ENCODE measurements at places on chromosomes 6 and 20.

- no peak for DNase-seq
Measured at GRCh38 chr6:137492289-137493217, 1.6 kb downstream of the OLIG3 start.

- no peak for DNase-seq
Measured at GRCh38 chr6:13278991-13279390, 49.3 kb downstream of the TBC1D7 start.

DNA sequence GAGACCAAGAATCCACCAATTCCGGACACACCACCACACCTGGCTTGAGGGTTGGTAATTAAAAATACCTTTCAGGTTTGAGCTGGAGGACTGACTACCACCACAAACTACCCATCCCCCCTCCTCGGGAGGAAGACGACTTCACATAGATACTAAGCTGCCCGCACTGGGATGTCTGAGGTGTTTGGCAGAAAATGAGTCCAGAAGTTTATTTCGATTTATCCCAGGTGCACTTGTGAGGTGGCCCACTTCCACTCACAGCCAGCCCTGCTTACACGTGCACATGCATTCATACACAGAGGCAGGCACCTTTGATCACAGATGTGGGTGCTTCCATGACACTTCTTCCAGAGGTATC lies 187.1 kb downstream of the ID4 start:
- no peak for DNase-seq

GRCh38 chr6:165556116-165556843 lies 106.8 kb downstream of the PDE10A start:
- no peak for DNase-seq

DNA sequence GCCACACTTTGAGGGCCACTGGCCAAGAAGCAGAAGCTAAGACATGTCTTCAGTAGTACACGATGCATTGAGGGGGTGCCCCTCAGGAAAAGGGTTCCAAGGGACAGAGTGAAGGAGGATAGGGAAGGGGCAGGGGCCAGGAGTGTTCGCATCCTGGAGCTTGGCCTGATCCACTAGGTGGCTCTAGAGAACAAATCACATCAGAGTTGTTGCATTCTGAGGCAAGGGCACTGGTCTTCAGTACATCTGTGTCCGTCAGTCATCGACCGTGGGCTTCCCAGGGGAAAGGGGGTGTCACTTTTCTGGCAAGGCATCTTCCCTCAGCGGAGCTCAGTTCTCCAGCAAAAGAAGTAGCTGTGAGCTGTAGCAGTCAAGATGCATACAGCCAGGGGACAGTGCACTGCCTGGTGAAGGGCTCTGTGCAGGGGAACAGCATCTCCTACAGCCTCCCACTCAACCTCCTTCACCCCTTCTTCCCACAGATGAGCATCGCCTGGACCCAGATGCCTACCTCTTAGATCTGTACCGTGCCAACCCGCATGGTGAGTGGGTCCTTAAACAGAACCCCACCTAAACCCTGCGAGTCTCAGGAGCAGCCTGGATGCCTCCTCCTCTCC lies 47.8 kb downstream of the ARHGAP40 start:
- no peak for DNase-seq

- no peak for DNase-seq
Measured at GRCh38 chr6:91611190-91611589, 1024.3 kb upstream of the MAP3K7 start.

GRCh38 chr6:157861814-157862213 lies 38.8 kb downstream of the SNX9 start:
- DNase-seq: no peak

- no peak for DNase-seq
Measured at GRCh38 chr20:50095476-50096078, 17.4 kb downstream of the UBE2V1 start.

GRCh38 chr6:33750244-33750991 lies 3.7 kb upstream of the IP6K3 start:
- DNase-seq: no peak

GRCh38 chr6:99603421-99604165 lies 3.0 kb upstream of the PRDM13 start:
- DNase-seq: no peak

DNA sequence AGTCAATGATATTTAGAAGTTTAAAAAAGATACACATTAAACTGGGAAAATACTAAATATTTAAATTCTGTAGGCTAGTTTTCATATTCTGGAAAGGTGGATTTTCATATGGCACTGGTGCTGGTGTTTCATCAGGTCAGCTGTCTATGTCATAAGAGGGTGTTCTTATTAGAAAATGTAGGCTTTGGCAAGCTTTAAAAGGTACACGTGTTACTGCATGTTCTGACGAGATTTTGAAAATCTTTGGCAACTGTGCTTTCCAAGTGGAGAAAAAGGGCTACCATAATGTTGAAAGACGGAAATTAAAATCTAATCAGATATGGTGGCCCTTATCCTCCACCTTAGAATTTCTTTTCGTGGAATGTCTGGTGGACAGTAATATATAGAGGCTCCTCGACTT lies 30.0 kb downstream of the SLC22A3 start:
- no peak for DNase-seq

DNA sequence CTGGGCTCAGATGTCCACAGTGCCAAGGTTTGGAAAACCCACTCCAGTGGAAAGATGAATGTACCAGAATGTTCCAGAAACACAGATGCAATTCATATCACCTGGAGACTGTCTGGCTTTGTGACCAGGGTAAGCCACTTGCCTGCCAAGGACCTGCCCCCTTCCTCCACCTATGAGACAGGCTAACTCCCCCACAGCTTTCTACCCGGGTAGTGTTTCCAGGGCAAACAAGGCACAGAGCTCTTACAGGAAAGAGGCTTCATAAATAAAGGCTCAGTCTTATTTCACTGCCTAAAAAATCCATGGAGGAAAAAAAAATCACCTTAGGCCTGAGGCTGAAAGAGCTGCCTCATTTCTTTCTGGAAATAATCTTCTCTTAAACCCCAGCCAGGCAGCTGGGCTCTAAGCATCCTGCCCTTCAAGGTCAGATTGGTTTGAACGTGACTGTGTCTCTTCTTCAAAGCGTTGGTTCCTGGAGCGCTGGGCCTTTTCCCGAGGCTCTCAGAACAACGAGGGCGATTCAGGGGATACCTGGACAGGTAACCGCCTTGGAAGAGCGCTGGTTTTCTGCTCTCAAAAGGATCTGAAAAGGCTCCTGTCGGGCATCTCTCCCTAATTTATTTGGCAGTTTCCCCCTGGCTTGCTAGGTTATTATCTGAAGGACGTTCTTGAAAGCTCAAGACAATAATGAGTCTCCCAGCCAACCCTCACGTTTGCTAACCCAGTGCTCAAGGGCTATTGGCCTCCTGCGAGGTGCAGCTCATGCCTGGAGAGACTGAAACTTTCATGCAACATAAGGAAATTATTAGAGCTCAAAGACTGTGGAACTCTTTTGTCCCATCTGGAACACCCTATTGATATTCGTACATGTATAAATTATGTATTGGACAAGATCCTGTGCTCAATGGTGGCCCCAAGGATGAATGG lies 199.2 kb upstream of the PMEPA1 start:
- no peak for DNase-seq

- no peak for DNase-seq
Measured at GRCh38 chr6:34170346-34170745, 24.5 kb upstream of the GRM4 start.

- DNase-seq: no peak
Measured at GRCh38 chr20:57580478-57581201, 19.7 kb downstream of the PCK1 start.

DNA sequence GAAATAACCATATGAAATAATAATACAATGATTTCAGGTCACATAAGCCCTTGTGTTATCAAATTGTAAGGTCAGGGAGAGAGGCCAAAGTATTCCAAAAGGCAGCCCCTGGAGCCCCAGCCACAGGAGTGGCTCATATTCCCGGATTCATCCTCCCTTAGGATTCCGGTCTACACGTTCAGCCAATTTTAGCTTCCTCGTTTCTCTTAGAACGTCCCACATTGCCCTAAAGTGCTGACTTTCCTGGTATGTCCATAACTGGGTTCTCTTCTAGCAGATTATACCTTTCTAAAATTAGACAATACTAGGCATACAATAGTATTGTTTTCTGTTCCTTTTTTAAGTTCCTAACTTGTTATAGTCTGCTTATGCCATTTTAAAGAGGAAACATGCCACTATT lies 192.7 kb upstream of the NOX3 start:
- DNase-seq: no peak

GRCh38 chr20:10357061-10357708 lies 76.8 kb downstream of the MKKS start:
- DNase-seq: no peak

DNA sequence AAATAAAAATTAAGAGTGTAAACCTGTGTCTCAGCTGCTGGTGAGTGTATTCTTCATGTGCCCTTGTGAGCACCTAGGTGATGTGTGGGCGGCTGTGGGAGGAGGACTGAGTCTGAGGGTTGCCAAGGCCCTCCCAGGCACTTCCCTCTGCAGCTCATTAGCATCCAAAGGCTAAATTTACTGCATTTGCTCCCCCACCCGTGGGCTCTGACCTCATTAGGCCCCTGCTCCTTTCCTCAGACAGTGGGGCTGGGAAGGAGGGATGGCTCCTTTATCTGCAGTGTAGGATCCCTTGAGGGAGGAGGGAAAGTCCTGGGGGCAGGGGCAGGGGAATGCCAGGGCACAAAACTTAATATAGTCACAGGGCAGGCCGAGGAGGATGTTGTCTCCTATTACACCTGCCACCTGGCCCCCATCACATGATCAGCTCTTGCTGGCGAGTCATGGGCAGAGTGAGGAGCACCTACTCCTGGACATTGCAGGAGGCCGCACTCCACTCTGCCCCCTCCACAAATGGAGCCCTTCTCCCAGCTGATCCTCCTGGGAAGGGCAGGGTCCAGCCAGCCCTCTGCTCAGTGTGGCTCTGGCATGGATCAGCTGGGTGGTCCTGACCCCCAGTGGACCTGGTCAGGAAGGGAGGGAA lies 133.2 kb downstream of the MRPL14 start:
- no peak for DNase-seq

- peak; percentile 22 for DNase-seq
Measured at GRCh38 chr6:28589234-28589956, 63.7 kb downstream of the GPX5 start.

- DNase-seq: no peak
Measured at GRCh38 chr6:161254464-161255253, 19.2 kb downstream of the AGPAT4 start.

DNA sequence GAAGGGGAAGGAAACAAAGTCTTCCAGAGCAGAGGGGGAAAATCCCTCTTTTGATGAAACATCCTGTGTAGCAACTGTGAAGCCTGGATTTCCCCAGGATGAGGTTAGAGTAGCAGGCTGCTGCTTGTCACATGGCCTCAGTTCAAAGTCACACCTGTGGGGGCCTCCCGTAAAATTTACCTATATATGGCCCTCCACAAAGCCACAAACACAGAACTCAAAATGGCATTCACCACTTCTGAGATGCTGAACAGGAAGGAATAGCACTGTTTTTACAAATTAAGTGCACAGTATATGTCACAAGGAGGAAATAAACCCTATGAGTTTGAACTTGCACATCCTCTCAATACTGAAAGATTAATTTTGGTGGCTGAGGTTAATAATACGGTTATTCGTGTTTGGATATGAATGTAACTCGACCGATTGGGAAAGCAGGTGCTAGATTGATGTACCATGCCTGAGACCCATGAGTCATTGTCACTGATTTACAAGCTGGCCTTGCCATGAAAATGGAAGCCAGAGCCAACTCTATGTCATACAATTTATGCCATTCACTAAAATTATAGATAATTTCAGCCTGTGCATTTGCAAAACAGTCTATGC lies 70.6 kb downstream of the SGK1 start:
- no peak for DNase-seq

- peak; percentile 24 for DNase-seq
Measured at GRCh38 chr6:158817728-158818580, 1.2 kb downstream of the EZR start.

DNA sequence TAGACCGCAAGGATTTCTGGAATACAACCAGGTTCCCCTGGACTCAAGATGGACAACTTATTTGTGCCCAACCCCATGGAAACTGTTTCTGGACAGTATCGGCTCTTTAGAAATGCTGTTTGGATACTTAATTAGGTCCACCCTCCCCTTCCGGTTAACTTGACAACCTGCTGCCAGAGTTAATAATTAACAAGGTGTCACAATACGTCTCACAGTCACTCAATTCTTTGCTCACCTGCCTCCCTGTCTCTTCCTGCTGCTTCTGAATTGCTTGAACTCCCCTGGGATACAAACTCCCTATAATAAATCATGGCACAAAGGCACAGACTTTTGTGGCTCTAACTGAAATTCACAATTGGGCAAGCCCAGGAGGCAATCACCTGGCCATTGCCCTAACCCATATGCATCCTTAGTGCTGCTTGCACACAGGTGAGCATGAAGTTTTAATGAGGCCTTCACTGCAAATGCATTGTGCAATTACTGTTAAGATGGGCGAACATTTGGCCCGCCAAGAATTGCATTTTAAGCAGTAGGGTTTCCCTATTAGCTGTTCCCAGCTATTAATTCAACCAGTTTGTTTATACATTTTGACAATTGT lies 504.4 kb upstream of the NOX3 start:
- DNase-seq: no peak

DNA sequence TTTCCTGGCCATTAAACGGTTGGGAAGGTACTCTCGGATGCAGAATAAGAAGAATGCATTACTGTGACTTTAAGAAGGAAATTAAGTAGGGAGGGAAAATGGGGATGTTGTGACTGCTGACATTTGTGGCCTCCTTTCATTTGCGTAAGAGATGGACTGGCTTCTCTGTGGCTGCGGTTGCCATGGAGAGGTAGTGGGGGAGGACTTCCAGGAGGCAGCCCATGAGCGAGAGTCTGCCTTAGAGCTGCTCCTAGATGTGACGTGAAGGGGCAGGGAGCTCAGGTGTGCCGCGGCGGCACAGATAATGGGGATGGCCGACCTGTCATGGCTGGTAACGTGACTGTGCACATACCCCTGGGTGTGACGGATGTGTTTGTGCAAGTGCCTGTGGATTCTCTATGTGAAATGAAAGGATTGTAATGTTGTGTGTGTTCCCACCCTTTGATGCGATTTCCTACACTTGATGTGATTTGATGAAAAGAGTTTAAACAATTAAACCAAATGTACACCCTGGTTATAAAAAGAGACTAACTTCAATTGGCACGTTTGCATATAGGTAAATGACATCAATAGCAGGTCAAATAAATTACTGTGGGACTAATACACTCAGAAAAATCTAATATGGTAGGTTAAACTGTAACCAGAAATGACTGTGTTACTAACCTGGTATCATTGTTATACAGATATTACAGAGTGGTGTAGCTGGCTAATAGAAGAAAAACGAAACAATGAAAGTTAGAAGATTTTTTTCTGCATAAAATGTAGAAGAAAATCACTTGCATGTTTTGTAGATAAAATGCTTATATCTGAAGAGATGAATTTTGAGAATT lies 48.9 kb downstream of the HIVEP1 start:
- no peak for DNase-seq

- DNase-seq: no peak
Measured at GRCh38 chr6:3733321-3733925, 18.1 kb downstream of the PXDC1 start.

GRCh38 chr20:50004229-50004628 lies 21.4 kb downstream of the SNAI1 start:
- DNase-seq: no peak

GRCh38 chr20:37154684-37155298 lies 24.3 kb upstream of the RPN2 start:
- no peak for DNase-seq

GRCh38 chr6:152399399-152399798 lies 237.8 kb downstream of the SYNE1 start:
- DNase-seq: no peak
